ENCODE measurements at places on chromosomes 12 and 14.

DNA sequence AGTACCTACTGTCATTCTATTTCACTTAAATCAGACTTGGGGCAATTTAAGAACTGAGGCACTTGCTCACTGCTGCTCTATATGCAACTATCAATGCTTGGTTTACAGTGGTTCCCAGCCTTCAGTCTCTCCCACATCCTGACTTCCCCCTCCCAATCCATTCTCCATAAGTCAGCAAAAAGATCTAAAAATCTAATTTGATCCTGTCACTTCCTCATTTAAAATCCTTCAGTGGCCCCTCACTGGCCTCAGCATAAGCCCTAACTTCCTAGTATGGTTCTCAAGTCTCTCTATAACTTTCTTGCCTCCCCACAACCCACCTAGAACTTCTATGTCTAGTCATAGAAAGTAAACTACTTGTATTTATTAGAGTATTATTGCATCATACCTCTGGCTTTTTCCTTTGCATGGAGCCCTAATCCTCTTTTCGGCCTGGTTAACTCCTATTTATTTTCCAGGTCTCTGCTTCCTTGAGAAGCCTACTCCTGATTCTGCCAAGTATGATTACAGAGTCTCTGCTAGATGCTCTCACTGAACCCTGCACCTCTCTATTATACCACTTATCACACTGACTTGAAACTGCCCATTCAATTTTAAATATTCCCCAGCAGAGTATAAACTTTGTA, 130.6 kb downstream of the RALGAPA1 start:
- DNase-seq, result no peak

DNA sequence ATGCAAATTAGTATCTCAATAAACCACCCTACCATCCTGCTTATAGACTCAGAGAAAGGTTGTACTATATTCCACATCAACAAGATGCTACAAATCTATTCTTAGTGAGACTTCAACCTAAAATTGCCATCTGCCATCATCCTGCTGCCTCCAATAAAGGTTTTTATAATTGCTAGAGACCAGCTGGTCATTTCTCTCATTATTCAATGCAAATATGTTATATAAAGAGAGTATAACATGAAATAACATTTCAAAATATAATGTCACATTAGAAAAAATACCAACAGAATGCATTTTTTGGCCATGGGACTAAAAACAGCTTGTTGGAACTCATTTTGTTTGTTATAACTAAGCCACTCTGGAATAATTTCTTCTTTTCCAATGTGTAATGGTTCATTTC, 247.3 kb downstream of the LRIG3 start:
- DNase-seq, result no peak

DNA sequence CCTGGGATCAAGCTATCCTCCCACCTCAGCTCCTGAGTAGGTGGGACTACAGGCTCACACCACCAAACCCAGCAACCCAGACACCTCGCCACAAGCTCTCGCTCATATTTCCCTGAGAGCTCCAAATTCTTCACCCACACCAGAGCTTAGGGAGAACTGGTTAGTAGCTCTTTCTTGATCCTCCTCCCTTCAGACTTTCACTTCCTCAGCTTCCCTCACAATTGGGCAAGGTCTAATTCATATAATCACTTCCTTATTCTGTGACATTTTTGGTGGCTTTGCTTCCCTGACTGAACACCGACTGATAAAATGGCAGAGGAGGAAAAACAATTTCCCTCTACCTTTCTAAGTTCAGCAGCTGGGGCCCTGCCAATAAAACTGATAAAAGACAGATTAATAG, 88.5 kb downstream of the GXYLT1 start:
- no peak for DNase-seq

- no peak for DNase-seq
Measured at GRCh38 chr14:25955772-25956171, 642.1 kb downstream of the NOVA1 start.

DNA sequence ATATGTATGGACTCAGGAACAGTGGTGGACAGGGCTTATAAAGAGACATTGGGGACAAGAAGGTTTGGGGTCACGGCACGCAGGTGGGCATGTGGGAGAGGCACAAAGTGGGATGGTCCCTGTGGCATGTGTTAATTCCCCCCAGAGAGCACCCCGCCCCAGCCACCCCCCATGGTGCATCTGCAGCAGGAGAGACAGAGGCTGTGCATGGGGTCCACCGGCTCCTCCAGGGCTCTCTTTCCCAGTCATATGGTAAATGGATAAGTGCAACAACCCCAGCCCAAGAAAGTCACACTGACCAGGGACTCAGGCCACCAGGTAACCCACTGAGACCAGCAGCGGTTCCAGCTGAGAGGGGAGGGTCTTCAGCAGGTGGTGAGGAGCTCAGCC, 242.1 kb downstream of the BCL11B start:
- DNase-seq, result no peak
